SIG-M5 (cell line): ENCODE measurements at places on chromosomes 1 and 21.

- DNase-seq: no peak
Measured at GRCh38 chr1:160743266-160743665, 4.2 kb downstream of the SLAMF7 start.

- DNase-seq: no peak
Measured at GRCh38 chr1:231393668-231394067, 28.4 kb downstream of the EGLN1 start.

- DNase-seq: no peak
Measured at GRCh38 chr1:207001492-207002245, 30.9 kb downstream of the C1orf116 start.

DNA sequence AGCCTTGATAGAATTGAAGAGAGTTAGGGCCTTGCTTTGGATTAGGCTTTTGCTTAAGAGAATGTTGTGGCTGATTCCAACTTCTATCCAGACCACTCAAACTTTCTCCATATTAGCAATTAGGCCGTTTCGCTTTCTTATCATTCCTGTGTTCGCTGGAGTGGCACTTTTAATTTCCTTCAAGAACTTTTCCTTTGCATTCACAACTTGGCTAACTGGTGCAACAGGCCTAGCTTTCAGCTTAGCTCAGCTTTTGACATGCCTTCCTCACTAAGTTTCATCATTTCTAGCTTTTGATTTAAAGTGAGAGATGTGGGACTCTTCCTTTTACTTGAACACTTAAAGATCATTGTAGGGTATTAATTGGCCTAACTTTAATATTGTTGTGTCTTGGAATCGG is 183.6 kb upstream of the L1TD1 start:
- no peak for DNase-seq

DNA sequence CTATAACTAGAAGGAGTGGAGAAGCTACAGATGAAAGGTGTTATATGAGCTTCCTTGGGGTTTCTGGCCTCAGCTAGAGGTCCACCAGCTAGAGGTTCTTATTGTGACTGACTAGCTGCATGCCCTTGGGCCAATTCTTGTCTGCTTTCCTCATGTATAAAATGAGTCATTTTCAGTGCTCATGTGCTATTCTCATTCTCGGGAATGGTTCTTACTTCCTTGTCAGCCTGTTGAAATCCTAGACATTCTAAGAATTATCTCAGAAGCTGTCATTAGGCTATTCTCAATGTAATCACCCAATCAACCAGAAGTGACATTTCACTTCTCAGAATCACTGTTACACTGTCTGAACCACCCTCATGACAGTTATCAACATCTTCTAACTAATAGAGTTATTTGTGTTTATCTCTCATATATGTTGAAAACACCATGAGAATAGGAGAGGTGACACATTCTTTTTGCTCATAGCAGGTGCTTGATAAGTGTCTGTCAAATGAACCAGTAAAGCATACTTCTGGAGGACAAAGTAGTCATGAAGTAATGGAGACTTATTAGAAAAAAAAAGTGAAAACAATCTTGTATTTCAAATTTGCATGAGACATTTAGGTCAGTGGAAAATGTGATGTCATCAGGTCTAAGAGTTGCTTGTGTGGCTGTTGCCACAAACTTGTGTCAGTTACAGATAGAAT is 122.8 kb upstream of the IVNS1ABP start:
- DNase-seq: no peak

DNA sequence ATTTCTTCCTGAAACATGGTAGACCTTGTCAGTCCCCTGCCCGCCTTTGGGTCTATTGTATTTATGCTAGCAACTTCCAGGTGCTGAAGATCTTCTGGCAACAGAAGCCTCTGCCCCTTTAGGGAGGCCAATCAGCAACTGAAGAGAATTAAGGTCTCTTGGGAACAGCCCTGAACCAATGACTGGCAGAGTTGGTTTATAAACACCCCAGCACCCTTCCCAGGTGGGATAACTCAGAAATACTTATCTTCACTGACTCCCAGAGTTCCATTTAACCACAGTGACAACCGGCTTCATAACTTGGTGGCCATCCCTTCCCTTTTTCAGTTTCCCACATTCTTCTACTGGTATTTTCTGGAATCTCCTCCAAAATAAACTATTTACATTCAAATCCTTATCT is 27.2 kb upstream of the TMCO1 start:
- no peak for DNase-seq
